NCI-H69 (cell line): ENCODE measurements at places on chromosomes 16 and 17.
A peak's percentile ranks its signal among the peaks of the same experiment; 100 is the strongest.

- DNase-seq = peak; percentile 22
Measured at GRCh38 chr16:28261942-28262341, 30.4 kb upstream of the SBK1 start.

DNA sequence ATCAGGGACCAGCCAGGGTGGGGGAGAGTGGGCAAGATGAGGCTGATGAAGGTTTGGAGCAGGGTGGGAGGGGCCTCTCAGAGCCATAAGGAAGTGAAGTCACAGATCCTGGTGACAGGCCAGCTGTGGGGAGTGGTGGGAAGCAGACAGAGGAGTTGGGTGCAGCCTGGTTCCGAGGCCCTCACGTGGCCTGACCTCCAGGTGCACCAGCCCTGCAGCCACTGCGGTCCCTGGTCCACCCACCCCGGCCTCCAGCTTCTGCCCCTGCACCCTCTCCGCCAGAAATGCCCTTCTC is 3.9 kb upstream of the ZFPM1 start:
- DNase-seq = peak; percentile 32

GRCh38 chr16:86508947-86509758 is 1.2 kb upstream of the FOXF1 start:
- peak; percentile 44 for DNase-seq

DNA sequence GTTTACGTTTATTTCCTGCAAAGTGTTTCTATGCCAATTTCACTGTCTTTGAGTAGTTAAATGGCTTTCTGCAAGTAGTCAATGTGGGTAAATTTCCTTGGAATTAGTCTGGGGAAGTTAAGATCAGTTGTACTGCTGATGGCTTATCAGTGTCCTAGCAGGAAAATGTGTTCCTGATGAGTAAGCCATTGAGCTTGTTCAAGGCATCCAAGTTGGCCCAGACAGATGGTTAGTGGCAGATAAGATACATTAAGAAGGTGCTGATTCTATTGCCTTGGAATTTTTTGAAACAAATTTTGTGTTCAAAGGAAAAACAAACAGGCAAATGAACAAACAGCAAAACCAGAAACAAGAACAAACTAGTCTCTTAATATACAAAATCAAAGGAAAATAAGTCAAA is 258.4 kb downstream of the MAP2K6 start:
- no peak for DNase-seq

DNA sequence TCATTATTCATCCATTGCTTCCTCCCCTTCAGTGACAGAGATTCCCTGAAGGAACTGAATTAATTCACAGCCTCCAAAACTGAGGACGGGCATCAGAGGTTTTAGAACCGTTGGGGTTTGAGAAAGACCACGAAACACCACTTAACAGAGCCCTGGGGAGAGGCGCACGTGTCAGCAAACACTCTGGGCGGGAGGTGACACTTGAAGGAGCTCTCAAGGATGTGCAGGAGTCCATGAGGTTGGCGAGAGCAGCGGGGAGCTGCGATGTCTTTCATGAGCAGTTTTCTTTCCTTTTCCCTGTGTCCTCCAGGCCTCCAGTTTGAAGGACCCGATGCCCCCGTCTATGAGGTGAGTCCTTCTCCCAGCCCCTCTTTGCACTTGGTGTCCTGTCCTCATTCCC is 23.7 kb downstream of the B4GALNT2 start:
- no peak for DNase-seq

GRCh38 chr17:10114931-10115535 is 83.4 kb downstream of the GAS7 start:
- DNase-seq = no peak

- DNase-seq = peak; percentile 76
Measured at GRCh38 chr17:50630524-50631194, 4.0 kb upstream of the ABCC3 start.

DNA sequence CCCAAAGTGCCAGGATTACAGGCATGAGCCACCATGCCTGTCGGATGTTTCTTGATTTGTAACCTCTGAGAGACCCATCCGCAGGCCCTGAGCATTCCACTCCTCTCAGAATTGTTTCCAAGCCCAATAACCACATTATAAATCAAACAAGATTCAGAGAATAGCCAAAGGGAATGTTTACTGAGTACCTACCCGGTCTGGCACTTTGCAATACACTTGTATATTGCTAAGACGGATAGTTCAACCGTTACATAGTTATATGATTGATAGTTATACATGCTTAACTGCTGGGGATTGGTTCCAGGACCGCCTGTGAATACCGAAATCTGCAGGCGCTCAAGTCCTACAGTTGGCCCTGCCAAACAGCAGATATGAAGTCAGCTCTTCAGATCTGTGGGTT is 3.0 kb upstream of the KAT8 start:
- DNase-seq = no peak

GRCh38 chr17:14641117-14641516 is 340.2 kb downstream of the HS3ST3B1 start:
- DNase-seq = no peak

- no peak for DNase-seq
Measured at GRCh38 chr17:75514919-75515495, 330 bp downstream of the CASKIN2 start.

DNA sequence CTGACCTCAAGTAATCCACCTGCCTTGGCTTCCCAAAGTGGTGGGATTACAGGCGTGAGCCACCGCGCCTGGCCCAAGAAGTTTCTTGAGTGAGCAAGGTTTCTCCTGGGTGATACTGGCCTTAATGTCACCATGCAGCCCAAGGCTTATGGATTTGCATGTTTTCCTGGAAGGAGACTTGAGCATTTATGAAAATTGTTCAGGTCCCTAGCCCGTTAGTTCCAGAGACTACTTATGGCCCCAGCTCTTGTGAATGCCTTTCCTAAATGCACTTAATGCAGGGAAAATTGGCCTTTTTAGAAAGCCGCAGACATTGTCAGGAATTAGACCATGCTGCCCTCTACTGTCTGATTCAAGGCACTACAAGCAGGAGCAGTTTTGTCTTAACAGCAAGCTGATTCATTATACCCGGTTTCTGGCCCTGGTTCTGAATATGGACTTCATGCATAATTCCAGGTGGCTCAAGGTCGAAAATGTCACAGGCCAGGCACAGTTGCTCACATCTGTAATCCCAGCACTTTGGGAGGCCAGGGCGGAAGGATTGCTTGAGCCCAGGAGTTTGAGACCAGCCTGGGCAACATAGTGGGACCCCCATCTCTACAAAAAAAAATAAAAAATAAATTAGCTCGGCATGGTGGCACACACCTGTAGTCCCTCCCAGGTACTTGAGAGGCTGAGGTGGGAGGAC is 91.3 kb downstream of the SNX29 start:
- peak; percentile 85 for DNase-seq

DNA sequence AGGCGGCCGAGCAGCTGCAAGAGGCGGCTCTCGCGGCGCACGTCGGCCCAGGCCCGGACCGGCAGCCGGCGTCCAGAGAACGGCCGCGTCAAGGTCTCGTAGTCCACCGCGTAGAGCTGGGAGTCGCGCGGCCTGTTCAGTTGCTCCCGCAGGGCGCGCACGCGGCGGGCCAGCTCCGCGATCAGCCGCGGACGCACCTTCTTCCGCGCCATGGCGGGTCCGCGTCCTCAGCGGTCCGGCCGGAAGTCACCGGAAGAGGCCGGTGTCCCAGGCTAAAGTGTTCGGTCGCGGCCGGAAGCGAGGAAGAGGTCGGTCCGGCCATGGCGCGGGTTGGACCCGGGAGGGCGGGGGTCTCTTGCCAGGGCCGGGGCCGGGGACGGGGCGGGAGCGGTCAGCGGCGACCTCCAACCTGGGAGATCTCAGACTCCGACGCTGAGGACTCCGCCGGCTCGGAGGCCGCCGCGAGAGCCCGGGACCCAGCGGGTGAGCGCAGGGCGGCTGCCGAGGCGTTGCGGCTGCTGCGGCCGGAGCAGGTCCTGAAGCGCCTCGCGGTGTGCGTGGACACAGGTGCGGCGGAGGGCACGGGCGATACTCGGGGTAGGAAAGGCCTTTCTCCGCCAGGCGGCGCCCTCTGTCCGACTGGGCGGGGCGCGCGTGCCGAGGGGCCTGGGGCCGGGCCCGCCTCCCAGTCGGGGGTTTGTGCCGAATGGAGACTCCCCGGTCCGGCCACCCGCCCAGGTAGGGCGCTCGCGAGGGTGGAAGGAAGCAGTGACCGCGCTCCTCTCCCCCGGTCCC is at the start of gene MRPS34:
MRPS34 (minus strand) TSS at position 227 of the 795 bp plus-strand sequence; CDS start at position 212, 15 bp downstream.
- DNase-seq = peak; percentile 96

DNA sequence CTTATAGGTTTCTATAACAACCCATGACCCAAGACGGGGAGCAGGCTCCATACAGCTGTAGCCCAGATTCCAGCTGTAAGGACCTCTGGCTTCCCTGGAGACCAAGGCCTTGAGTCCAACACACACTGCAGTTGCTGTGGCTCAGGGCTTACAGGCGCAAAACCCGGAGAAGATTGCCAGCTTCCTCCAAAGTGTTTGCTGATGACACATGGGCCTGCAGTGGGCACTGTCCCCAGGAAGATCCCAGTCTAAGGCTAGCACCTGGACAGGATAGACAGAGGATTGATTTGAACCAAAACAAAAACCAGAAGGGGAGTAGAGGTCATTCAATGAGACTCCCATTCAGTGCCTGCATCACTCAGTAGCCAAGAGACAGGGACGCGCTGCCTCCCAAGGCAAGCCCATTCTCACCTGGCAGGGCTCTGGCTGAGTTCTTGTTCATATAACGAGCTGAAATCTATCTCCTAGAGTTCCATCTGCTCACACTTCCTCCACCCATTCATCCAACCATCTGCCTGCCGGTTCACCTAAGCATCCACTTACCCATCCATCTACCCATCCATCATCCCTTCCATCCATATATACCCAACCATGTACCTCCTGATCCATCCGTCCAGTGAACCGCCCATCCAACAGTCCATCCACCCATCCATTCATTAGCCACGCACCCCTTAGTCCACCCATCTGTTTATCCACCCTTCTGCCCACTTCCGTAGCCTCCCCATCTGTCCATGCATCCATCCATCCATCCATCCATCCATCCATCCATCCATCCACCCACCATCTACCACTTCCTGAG is 10.2 kb downstream of the RAB11FIP4 start:
- peak; percentile 51 for DNase-seq

DNA sequence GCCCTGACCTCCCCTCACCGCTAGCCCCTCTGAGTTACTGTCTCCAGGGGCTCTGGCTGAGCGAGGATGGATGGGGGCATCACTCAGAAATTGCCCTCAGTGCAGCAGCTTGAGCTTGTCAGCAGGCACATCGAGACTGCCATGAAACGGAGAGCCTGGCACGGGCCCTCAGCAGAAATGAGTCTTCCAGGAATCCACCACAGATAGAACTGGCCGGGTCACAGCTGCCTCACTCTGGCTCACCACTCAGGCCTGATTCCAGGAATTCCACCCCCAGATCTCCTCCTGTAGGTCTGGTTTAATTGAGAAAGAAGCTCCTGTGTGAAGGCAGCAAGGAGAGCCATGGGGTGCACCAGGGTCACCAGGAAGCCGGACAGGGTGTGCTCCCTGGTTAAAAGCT is 85.5 kb downstream of the GSG1L start:
- DNase-seq = no peak

DNA sequence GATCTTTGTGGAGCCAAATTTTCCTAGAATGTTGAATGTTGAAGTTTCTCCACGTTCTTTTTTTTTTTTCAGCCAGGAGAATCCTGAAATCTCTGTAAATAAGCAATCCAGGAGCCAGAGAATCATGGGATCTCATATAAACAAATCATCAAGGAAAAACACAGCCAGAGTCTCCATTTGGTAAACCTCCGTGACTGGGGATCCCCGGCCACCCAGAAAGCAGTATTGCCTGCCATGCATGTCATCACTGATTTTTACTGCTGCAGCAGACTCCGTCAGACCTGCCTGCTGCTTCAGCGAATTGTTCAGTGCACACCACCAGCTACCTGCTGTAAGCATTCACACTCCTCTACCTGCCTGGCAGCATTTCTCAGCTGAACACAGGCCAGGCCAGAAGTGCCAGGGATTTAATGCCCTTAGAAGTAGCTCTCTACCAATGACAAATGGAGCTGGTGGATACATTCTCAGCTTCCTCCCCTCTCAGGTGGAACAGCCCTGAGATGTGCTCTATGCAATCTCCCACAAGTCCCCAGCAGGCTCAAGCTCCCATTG is 158.6 kb downstream of the CYLD start:
- DNase-seq = no peak

DNA sequence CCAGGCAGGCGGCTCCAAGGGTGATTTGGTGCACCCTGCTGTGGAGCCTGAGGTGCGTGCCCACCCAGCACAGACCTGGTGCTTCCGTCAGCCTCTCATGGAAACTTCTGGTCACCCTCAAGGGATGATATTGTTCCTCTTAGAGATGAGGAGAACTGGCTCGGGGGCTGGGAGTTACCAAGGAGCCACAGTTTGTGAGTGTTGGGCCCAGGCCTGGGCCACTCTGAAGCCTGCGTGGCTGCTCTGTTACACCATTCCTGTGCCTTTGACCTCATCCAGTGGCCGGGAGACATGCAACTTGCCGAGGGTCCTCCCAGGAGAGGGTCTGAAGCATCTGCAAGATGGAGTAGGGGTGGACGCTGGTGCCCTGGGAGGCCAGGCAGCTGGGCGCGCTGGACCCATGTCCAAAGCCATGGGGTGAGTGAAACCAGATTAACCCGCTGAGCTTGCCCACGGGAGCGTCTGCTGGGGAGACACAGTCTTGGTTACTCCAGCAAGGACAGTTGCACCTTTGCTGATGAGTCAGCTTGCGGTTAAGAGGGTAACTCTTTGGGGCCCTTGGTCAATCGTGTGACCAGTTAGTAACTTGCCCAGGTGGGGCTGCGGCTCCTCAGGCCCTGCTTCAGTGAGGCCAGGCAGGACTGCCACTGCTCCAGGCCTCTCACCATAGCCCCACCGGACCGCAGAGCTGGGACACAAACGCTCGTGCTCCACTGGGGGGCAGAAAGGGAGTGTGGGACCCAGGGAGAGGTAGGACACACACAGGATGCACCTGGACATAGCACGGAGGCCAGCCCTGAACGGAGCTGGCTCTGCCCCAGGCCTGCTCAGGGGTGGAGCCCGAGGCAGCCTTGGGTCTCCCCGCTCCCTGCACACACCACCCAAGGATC is 7.5 kb downstream of the C16orf90 start:
- no peak for DNase-seq

DNA sequence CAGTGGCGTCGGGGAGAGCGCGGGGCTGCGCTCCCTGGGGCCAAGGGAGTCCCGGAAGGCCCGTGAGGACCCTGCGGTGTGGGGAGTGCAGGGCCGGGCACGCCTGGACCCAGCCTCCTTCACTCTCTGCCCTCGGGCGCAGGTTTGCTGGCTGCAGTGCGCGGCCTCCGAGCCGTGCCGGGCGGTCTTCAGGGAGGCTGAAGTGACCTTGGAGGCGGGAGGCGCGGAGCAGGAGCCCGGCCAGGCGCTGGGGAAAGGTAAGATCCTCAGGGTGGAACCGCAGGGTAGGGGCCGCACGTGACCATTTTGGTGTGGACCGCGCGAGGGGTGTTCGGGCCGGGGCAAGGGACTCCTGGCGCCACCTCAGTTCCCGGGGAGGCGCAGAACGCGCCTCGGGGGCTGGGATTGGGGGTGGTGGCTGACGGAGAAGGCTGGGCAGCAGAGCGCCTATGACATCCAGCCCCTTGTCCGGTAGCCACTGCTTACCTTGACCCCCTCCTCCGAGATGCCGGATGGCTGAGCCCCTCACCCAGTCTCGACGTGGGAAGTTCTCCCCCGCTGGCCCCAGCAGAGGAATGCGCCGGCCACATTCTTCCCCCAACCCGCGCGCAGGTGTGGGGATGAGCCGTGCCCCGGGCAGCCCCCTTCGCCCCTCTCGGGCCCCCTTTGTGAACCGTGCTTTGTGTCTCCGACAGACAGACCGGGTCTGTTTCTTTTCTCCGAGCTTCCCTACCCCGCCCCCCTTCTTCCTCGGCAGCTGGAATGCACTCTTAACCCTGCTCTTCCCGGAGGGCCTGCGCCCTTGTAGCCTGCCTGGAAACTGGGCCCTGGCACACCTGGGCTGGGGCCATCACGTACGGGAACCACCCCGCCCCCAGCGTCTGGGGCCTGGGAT is 631 bp downstream of the CDH3 start:
- DNase-seq = peak; percentile 46

- peak; percentile 84 for DNase-seq
Measured at GRCh38 chr16:12951392-12951791, 50.0 kb downstream of the SHISA9 start.
